ENCODE measurements at places on chromosomes 12 and 14. TPM values are rescaled to one million over a fixed set of nuclear protein-coding genes. Genes with fewer than 3 reads are reported as not detected.

KRT78 gene
- not detected for total RNA-seq

PTPRQ gene
- not detected for total RNA-seq

HAL gene
- total RNA-seq = 0.74 TPM

STAT2 gene
- 194 TPM for total RNA-seq

NYNRIN gene
- total RNA-seq = 0.21 TPM

DNA sequence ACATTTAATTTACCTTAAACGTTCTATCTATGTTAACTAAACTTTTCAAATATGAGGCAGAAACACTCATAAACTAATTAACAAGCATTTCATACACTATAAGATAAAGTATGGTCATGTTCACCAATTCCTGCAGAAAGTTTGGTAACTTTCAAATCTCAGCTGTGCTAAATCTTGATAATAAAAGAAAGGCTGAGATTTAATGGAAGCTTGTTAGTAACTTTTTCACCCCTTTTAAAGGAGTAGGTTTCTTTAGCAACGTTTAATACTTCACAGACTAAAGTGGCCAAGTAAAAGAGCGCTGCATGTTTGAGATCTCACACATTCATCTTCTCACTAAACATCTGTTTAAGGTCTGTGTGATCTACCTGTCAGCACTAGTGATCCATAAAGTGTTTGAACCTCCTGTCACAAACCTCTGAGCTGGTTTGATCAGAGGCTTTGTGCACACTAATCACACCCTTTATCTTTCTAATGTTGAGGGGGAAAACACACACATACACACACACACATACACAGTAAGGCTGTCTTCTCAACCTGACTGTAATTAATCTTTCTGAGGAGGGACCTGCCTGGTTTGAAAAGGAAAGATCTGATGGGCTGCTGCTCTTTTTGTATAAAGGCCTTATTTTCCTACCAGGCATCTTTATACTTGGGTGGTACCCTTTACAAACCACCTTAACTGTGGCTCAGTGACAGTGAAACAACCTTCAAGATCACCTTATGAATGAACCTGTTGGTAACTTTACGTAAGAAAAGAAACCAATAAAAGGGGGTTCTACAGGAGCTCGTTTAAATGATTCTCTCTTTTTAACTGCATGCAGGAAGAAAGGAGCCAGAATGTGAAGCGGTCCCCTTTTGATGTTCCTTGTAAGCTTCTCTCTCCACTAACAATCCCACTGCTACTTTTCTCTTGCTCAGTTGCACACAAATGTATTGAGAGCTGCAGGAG lies 244.2 kb downstream of the SOX5 start:
- DNase-seq = no peak
- no peak overlapping the region for H3K27ac ChIP-seq

DNA sequence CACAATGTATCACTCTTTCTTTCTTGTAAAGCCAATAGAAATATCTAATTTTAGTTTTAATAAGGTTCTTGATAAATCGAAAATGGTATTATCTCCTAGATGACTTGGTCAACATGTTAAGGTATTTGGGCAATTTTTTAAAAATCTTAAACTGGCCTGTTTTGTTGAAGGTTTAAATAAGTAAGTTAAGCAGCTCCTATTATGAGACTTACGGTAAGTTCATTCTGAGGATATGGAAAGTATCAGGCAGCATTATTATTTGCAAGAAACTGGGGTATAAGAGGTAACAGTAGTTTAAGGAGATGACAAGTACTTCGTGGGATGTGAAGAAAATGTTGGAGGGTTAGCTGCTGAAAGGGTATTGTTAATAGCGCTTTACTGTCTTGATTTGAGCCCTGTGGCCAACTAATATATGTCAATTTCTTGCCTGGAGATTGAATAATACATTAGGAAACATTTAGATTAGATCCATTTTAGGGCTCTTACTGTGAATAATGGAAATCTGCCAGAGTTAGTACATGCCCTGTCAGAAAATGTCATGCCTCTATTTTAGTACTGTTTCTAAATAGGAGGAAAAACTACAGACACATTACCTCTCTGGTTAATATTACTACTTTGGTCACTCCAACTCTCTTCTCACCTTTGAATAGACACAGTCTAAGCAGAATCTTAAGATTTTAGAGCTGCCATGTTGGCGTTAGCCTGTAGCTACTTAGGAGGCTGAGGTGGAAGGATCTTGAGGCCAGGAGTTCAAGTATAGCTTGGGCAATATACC lies 5.0 kb downstream of the STRAP start:
- H3K27ac ChIP-seq = no peak overlapping the region
- H3K36me3 ChIP-seq = peaks cover 47% of the 10 kb centered on the region
- no peak overlapping the region for H3K4me3 ChIP-seq

DNA sequence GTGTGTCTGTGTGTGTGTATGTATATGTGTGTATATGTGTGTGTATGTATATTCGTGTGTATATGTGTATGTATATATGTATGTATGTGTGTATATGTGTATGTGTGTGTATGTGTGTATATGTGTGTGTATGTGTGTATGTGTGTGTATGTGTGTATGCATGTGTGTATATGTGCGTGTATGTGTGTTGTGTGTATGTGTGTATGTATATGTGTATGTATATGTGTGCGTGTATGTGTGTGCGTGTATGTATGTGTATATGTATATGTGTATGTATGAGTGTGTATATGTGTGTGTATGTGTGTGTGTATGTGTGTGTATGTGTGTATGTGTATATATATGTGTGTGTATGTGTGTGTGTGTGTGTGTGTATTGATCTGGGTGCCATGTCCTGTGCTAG lies 31.8 kb upstream of the SLC10A1 start:
- H3K27ac ChIP-seq = no peak overlapping the region
- no peaks in the 10 kb centered on the region for H3K4me1 ChIP-seq
- no peak for DNase-seq
- H3K36me3 ChIP-seq = no peaks in the 10 kb centered on the region

GRCh38 chr14:104974665-104975390 lies 3.3 kb downstream of the AHNAK2 start:
- no peak for DNase-seq
- peaks cover 10% of the 10 kb centered on the region for H3K4me1 ChIP-seq
- peaks cover 28% of the 10 kb centered on the region for H3K27me3 ChIP-seq
- no peaks in the 10 kb centered on the region for H3K36me3 ChIP-seq

DNA sequence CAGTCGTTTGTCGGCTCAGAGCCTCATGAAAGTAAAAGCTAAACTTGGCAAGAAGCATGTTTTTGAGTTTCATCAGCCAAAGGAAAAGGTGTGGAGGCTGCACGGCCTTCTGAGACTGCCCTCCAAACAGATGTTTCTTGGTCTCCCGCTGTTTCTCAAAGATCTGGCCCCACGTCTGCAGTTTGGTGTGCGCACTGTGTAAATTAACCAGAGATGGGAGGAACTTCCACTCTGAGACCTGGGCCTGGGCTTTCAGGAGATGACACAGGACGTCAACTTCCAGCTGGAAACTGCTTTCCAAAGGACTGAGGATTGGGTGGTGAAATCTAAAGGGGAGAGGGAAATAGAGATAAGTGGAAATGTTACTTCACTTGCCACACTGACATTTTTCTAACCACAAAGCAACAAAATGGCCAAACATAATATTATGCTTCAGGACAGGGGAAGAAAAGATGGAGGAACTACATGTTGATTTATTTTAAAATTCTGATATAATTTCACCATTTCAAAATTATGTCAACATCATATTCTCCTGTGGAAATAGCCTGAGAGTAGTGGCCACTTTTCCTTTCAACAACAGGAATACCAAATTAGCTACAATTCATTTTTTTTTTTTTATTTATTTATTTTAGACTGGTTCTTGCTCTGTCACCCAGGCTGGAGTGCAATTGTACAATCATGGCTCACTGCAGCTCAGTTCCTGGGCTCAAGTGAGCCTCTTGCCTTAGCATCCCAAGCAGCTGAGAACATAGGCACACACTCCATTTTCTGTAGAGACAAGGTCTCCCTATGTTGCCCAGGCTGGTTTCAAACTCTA lies 27.6 kb downstream of the KICS2 start:
- no peak overlapping the region for H3K4me3 ChIP-seq
- peaks cover 9% of the 10 kb centered on the region for H3K4me1 ChIP-seq
- no peak overlapping the region for H3K27ac ChIP-seq
- H3K27me3 ChIP-seq = no peaks in the 10 kb centered on the region
- DNase-seq = no peak

- peaks cover 11% of the 10 kb centered on the region for H3K36me3 ChIP-seq
- H3K27me3 ChIP-seq = no peaks in the 10 kb centered on the region
- no peaks in the 10 kb centered on the region for H3K4me1 ChIP-seq
- no peak overlapping the region for H3K4me3 ChIP-seq
- DNase-seq = no peak
- no peak overlapping the region for H3K27ac ChIP-seq
Measured at GRCh38 chr12:51465491-51465890, 40.9 kb downstream of the SLC4A8 start.

GRCh38 chr14:55514819-55515490 lies 65.1 kb upstream of the KTN1 start:
- no peaks in the 10 kb centered on the region for H3K36me3 ChIP-seq
- H3K4me1 ChIP-seq = no peaks in the 10 kb centered on the region
- DNase-seq = no peak
- no peaks in the 10 kb centered on the region for H3K27me3 ChIP-seq

GRCh38 chr12:19243551-19243950 lies 114.0 kb downstream of the PLEKHA5 start:
- no peak for DNase-seq
- no peaks in the 10 kb centered on the region for H3K36me3 ChIP-seq
- H3K4me1 ChIP-seq = peaks cover 3% of the 10 kb centered on the region
- H3K4me3 ChIP-seq = no peak overlapping the region

- no peak overlapping the region for H3K4me3 ChIP-seq
- H3K27me3 ChIP-seq = no peaks in the 10 kb centered on the region
- peaks cover 12% of the 10 kb centered on the region for H3K36me3 ChIP-seq
Measured at GRCh38 chr12:123943816-123944215, 28.8 kb downstream of the CCDC92 start.

GRCh38 chr14:21024585-21025370 lies at the start of gene NDRG2:
NDRG2 (minus strand) TSS chr14:21025061; CDS start chr14:21023315, 1,746 bp downstream.
- H3K4me3 ChIP-seq = peak within 1 kb of the TSS; percentile 72
- DNase-seq = peak; percentile 75
- H3K27ac ChIP-seq = peak within 1 kb of the TSS; percentile 13
- peaks cover 30% of the 10 kb centered on the region for H3K27me3 ChIP-seq

DNA sequence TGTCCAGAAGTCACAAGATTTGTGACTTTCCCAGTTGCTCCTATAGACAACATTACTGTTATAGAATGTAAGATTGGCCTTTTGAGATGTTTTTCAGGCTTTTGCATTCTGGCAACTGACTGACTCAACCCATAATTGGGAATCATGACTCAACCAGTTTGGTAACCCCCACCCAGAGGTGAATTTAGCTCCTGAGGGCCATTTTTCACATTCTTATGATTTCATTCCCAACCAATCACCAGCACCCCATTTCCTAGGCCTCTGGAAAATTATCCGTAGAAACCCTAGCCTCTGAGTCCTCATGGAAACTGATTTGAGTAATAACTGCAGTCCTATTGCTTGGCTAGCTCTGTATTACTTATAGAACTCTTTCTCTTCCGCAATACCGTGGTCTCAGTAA lies 626.0 kb upstream of the SEL1L start:
- no peak overlapping the region for H3K27ac ChIP-seq
- H3K27me3 ChIP-seq = no peaks in the 10 kb centered on the region
- H3K4me3 ChIP-seq = no peak overlapping the region
- no peak for DNase-seq
- no peaks in the 10 kb centered on the region for H3K36me3 ChIP-seq
- no peaks in the 10 kb centered on the region for H3K4me1 ChIP-seq

DNA sequence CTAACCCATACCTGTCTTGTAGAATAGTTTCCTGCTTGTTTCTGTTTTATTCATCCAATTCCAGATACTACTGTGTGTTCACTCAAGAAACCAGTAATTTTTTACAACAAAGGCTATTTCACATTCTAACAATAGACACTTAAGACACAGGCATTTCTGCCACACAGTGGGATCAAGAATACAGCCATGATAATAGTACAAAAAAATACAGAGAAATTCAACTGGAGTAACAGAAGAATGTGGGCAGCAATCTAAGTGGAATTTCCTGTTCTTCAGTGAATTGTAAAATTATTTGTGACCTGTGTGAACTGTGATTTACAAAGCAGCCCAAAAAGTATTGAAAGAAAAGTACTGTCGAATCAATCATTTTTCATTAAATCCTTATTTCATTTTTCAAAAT lies 282.9 kb downstream of the CCER1 start:
- no peak for DNase-seq
- no peak overlapping the region for H3K27ac ChIP-seq
- no peaks in the 10 kb centered on the region for H3K27me3 ChIP-seq
- no peaks in the 10 kb centered on the region for H3K36me3 ChIP-seq
- no peak overlapping the region for H3K4me3 ChIP-seq
- H3K4me1 ChIP-seq = no peaks in the 10 kb centered on the region

- peaks cover 46% of the 10 kb centered on the region for H3K4me1 ChIP-seq
- peak overlapping the region; percentile 99 for H3K27ac ChIP-seq
- DNase-seq = no peak
- H3K4me3 ChIP-seq = peak overlapping the region; percentile 99
- no peaks in the 10 kb centered on the region for H3K27me3 ChIP-seq
- peaks cover 73% of the 10 kb centered on the region for H3K36me3 ChIP-seq
Measured at GRCh38 chr12:6567112-6567670, 900 bp downstream of the NOP2 start.

DNA sequence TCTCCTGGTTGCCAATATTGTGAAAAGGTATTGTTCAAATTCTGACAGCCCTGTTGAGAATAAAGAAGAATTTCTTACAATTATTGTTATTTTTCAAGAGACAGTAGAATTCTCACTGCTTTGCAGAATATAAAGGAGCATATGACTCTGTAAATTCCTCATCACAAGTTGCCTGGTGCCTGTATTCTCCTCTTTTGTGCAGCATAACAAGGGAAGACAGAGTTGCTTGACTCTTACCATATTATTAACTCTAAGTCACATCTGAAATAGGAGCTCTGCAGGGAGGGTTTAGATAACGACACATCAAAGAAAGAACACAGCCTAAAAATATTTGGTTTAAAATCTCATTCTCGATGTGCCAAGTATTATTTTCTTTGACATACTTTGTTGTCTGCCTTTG lies 31.1 kb downstream of the MYF5 start:
- no peaks in the 10 kb centered on the region for H3K4me1 ChIP-seq
- no peaks in the 10 kb centered on the region for H3K27me3 ChIP-seq
- no peaks in the 10 kb centered on the region for H3K36me3 ChIP-seq
- no peak overlapping the region for H3K27ac ChIP-seq
- no peak for DNase-seq

DNA sequence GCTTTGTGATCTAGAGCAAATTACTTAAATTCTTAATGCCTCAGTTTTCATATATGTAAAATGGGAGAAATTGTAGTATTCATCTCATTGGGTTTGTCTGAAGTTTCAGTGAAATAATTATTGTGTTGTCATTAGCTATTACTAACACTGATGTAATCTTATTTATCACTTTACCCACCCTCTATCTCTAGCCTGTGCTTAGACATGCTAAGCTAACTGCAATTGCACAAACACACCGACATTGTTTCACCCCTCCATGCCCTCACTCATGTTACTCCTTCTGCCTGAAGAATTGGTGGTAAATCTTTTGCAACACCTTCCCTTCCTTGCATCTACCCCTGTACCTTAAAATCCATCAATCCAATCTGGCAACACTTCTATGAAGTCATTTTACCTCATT lies 241.6 kb downstream of the BCAT1 start:
- DNase-seq = no peak
- no peaks in the 10 kb centered on the region for H3K4me1 ChIP-seq
- H3K4me3 ChIP-seq = no peak overlapping the region
- H3K27ac ChIP-seq = no peak overlapping the region

Data from activated CD8-positive, alpha-beta T cell treated with anti-CD3 and anti-CD28 coated beads, Interleukin-2, amount 10 ng/mL, durations not matched to agents 7 days and 5 days (primary cell).